NCI-H345 (cell line): ENCODE measurements at places on chromosomes 5 and 9.

DNA sequence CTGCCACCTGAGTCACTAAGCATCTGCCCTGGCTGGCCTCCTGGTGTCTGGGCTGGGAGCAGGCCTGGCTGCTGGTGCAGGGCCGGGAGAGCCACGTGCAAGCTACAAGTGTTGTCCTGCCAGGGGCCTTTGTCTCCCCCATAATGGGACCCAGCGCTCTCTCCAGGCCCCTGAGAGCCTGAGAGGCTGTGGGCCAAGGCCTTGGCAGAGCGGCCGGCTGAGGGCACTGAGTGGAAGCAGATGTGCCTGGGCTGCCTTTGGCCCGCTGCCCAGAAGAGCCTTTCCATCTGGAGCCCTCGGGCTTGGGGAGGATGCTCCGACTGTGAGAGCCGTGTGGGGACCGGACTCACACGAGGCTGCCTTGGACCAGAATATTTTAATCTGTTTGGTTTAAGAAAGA is 185.5 kb downstream of the RGS3 start:
- DNase-seq, result peak; percentile 82

GRCh38 chr5:17275289-17276158 is 58.1 kb downstream of the BASP1 start:
- no peak for DNase-seq

DNA sequence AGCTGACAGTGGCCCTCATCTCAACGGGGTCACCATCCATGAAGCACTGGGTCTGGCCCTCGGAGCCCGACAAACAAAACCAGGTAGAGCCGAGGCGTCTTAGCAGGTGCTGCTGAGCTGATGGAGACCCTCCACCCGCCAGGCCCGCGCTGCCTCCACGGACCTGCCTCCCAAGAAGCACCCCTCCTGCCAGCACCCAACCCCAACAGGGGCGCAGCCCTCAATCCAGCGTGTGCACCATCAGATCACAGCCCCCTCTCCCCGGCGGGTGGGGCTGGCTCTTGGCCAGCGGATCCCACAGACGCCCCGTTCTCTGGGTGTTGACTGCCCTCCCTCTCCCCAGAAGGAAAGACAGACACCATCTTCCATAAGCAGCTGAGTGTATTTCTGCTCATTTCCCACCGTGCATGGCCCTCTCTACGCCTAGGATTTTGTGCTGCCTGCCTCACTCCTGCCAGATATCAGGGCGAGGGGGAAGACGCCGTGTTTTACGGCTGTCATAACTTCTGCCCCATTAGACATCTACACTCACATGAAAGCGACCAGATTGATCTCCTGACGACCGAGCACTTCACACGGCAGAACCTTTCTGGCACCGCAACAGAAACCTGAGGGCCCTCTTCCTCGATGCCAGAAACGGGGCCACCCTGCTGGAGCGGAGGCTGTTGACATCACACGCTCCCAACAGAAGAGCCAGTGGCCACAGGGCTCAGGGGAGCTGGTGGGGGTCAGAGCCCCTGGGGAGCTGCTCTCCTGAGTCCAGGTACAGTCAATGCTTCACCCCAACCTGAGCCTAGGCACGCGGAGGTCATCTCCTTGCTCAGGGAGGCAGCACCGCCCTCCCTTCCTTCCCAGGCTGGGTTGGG is 12.4 kb downstream of the NACC2 start:
- no peak for DNase-seq

GRCh38 chr5:7625740-7626139 is 225.2 kb downstream of the CFAP90 start:
- no peak for DNase-seq

GRCh38 chr9:28329323-28329722 is 756.0 kb upstream of the C9orf72 start:
- no peak for DNase-seq

GRCh38 chr9:84874022-84874421 is 204.5 kb downstream of the NTRK2 start:
- DNase-seq, result peak; percentile 62

DNA sequence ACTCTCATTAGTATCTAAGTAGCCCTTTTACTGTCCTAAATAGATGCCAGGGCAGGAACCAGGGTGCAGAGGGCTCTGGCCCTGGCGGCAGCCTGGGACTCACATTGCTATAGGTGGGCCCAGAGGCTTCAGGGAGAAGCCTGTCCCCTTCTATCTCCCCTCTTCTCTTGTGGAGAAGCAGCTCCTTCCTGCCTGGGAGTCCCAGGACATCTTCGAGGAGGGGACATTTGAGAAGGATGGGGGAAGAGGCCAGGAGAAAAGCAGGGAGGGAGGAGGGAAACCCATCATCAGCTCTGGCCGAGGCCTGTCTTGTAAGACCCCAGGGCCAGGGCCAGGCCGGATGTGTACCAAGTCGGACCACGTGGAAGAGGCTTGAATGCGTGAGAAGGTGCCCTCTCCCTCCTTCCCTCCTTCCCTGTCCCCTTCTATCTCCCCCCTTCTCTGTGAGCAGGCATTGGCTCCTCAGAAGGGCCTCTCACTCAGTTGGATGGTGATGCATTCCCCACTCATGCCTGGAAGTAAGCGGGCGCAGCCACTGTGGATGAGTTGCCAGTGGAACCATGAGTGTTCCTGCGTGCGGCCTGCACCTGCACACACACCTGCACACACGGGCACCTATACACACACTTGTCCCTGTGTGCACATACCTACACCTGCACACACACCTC is 20.7 kb upstream of the LPCAT1 start:
- DNase-seq, result no peak

GRCh38 chr5:168766426-168766700 is 187.2 kb upstream of the PANK3 start:
- DNase-seq, result no peak

DNA sequence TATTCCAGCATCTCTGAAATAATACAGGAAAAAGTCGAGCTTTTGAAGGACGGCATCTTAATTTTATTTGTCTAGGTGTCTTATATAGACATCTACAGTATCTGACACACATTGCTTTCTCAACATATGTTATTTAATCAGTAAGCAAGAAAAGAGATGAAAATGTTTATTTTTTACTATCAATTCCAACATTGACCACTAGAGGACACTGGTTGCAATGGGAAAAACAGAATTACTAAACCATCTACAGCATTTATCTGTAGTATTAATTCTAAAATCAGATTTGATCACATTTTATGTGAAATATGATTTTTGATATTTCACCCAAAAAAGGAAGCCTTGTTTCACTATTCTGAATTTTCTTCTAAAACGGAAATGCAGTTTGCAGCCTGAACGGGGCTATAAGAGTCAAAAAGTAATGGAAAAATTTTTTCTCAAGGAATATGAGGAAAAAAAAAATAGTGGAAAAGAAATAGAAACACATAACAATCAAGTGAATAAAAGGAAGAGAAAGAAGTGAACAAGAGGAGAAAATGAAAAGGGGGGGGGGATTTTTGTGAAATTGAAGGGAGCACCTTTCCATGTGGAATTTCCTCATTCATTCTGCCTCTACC is 98.6 kb downstream of the OSTF1 start:
- DNase-seq, result no peak

- no peak for DNase-seq
Observed at GRCh38 chr5:113054899-113055298, 78.3 kb downstream of the DCP2 start.

DNA sequence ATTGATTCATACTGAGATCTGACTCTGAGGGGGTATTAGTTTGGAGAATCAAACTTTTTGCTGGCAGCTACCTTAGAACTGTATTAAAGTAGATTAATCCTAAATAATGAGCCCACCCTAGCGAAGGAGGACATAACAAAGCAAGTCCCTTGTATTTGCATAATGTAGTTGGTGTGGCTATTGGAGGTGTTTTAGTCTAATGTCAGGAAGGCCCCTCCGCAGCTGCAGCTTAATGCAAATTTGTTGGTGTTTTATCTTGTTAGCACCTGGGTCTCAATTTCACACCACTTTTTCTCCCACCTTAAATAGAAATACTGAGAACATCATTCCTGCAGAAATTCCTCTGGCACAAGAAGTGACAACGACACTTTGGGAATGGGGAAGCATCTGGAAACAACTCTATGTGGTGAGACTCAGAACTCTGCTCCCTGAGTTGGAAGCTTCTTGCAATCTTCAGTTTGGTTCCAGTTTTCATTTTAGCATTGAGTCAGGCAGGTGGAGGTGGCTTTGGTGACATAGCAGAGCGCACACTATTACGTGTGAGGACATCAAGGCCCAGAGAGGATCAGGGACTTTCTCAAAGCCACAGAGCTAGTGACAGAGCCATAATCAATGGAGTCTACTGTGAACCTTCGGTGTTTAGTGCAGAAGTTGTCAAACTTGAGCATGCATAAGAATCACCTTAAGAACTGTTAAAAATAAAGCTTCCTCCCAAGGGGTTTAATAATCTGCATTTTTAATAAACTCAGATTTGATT is 33.9 kb downstream of the DOCK2 start:
- no peak for DNase-seq

GRCh38 chr9:13508681-13509080 is 229.2 kb upstream of the MPDZ start:
- no peak for DNase-seq

DNA sequence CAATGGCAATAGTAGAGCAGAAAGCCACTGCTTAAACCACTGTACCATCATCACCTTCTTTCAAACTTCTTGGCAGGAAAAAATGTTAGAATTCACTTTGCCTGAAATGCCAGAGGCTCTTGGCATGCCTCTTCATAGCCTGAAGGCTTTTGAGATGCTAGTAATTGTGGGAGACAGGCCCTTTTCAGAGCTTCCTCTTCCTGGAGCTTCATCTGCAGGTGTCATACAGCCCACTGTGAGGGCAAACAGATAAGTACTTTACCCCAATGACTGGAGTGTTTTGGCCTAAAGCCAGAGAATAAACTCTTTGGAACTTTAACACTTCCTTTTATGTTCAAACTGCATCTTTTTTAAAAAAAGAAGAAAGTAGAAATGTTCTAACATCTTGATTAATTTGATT is 81.3 kb upstream of the TMEM171 start:
- DNase-seq, result peak; percentile 77

DNA sequence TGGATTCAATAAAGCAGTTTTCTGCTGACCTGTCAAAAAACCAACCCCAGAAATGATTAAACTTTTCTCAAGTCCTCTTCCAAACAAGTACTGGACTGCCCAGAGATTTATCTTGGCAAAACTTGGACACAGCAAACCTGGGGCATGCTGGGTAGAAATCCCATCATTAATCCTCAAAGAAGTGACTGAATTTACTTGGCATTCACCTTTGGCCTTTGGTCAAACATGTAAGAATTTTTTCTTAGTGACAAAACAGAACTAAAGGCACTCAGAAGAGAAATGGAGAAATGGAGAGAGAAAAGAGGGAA is 248.6 kb upstream of the NREP start:
- DNase-seq, result no peak

DNA sequence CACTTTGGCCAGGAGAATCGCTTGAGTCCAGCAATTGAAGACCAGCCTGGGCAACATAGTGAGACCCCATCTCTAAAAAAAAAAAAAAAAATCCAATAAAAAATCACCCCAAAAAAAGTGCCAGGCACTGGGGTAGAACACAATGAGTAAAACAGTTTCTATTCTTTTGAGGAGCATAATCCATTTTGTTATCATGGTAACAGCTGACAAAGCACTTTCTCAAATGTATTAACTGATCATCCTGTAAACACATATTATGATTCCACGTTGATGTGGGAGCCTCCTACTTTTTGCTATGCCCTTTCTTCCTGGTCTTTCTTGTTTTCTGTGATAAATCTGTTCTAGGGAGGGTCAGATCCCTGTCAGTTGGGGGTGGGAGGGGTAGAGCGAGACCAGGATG is 20.7 kb upstream of the FAM13B start:
- no peak for DNase-seq

GRCh38 chr5:77015938-77016569 is 14.2 kb upstream of the AGGF1 start:
- DNase-seq, result no peak

DNA sequence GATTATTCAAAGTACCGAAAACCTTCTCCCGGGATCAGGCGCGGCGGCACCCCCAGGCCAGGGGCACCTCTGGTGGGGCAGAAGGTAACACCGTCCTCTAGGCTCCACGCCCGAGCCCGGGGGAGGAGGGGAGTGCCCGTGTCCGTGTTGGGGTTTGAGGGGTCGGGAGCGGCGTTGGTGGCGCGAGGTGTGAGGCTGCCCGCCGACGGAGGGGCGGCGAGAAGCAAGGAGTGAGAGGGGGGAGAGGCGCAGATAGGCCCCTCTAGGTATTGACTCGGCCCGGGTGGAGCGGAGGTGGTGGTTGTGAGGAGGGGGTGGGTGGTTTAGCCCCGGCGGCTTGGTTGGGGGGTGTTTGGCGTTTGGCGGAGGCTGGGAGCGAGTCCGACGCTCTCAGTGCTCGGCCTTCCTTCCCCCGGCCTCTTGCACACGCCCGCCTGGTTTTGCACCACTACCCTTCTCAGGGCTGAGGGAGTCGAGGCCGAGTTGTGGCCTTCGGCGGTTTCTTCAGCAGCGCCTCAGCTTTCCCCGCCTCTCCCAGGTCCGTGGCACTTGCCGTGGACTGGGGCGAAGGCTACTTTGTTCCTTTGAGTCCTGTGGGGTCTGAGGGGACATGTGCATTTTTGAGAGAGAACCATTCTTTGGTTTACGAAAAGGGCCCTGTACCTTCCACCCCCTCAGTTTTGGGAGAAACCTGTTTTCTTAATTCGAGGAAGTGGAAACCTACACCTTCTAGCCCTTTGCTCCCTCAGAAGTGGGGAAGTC is 450 bp downstream of the GPBP1 start:
- peak; percentile 29 for DNase-seq

DNA sequence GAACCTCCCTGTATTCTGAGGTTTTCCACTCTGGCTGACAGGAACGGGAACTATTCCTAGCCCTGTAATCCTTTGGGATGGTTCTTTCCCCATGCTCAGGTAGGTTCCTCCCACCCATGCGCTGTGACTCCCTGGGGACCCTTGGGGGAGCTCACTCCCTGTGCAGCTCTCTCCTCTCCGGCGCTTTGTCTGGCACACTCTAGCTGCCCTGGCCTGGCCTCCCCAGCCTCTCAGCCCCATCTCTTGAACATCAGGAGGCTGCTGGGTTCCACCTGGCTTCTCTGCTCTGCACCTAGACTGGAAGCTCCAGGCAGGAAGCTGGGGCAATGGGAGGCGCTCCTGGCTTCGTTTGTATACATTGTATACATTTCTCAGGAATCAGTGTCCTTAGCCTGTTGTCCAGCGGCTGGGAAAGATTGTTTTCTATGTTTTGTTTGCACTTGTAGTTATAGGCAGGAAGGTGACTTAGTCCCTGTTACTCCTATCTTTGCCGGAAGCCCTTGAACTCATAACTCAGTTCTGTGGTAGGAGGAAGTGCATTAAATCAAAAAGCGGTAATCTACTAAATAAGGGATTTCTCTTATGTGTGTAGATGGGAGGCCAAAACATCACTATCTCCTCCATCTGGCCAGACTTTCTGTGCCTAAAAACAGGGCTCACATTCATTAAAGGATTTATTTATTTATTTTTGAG is 20.4 kb downstream of the SLC25A25 start:
- no peak for DNase-seq

- DNase-seq, result no peak
Observed at GRCh38 chr9:99905833-99906402, 536 bp upstream of the STX17 start.

DNA sequence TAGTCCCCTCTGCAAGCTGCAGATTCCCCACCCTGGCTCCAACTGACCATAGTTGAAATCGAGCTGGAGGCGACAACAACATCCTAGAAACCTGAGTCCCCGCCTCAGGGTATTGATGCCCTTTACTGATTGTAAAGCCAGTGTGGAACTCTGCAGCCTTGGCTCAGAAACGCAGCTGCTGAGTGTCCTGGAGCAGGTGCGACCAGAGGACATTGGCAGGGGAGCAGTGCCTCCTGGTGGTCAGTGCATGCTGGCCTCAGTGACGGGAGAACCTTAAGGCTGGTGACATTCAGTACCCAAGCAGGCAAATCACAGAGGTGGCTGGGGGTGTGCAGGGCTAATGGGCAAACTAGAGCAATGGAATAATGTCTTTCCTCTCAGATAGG is 20.4 kb upstream of the ZNF354B start:
- peak; percentile 62 for DNase-seq
